ENCODE measurements at places on chromosomes 1 and 21.
A peak's percentile ranks its signal among the peaks of the same experiment; 100 is the strongest.

- peak; percentile 4 for DNase-seq
Observed at GRCh38 chr1:90045853-90046563, 51.1 kb downstream of the ZNF326 start.

GRCh38 chr1:93033785-93034184 lies 45.3 kb upstream of the MTF2 start:
- DNase-seq: no peak

GRCh38 chr1:42109600-42109999 lies 43.6 kb upstream of the GUCA2B start:
- DNase-seq: no peak

DNA sequence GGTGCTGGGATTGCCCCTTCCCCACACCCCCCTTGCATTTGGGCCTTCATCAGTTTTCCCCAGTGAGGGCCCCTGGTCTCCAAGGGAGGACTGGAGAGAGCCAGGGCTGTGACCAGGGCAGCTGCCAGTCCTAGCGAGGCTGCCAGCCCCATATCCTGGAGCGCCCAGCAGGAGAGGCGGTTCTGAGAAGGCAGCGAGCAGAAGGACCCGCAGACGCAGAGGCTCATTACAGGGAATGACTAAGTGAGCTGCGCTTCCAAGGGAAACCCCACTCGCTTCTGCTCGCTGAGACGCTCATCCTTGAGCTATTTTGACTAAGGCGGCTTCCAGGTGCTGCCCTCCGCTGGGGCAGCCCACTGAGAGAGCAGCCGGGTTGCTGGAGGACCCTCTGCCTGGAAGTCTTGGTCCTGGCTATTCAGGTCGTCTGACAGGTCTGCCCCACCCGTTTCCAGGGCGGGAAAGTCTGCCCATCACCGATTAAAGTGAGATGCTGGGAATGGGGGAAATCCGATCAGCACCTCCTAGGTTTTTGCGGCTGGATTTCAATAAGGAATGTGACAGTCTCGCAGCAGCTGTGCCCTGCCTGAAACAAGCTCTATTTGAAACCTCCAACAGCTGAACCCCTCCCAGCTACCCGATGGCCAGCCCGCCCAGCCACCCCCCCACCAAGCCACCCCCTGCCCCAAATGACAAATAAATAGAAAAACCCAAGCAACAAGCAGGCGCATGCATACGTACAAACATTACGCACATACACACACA lies 2.8 kb downstream of the KCNN3 start:
- peak; percentile 89 for DNase-seq

GRCh38 chr21:33232291-33233034 lies 2.7 kb downstream of the IFNAR2 start:
- DNase-seq: no peak

DNA sequence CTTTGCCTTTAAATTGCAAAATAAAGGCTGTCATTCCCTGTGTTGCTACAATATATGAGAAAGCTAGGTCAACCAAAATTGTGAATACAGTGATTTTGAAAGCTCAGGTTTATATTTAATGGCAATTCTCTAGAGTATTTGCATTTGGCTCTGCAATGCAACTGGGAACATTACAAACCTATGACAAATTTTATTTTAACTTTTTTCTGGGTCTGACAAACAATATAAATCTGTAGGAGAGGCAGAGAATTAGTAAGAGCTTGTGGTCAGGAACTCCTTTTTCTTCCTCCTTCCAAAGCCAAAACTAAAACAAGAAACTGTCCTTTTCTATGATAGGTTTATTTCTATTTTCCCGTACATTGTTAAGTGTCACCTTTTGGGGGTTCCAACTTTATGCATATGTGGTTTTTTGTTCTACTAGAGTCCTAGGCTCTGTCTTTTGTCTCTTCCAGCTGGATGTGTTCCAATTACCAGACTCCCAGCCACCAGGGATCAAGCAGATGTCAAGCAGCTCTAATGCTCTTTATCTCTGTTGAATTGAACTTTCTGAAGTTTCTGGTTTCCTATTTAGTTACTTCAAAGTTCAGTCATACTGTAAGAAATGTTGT lies 106.9 kb downstream of the ASH1L start:
- no peak for DNase-seq

DNA sequence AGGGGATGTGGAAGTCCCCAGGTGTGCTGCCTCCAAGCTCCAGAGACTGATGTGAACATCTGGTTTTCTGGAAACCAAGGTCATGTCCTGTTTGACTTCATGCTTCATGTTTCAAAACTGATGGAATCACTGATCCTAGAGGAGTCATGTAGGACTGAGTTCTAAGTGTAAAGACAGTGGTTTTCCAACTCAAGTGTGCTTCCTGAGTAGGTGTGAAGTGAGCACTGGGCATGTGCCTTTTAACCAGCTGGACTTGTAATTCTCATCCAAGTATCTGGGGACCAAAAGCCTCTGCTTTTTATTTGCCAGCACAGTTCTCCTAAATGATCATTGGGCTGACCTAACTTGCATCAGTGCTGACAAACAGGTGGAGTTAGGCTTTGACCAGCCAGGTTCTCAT lies 36.9 kb downstream of the ABCA4 start:
- no peak for DNase-seq

DNA sequence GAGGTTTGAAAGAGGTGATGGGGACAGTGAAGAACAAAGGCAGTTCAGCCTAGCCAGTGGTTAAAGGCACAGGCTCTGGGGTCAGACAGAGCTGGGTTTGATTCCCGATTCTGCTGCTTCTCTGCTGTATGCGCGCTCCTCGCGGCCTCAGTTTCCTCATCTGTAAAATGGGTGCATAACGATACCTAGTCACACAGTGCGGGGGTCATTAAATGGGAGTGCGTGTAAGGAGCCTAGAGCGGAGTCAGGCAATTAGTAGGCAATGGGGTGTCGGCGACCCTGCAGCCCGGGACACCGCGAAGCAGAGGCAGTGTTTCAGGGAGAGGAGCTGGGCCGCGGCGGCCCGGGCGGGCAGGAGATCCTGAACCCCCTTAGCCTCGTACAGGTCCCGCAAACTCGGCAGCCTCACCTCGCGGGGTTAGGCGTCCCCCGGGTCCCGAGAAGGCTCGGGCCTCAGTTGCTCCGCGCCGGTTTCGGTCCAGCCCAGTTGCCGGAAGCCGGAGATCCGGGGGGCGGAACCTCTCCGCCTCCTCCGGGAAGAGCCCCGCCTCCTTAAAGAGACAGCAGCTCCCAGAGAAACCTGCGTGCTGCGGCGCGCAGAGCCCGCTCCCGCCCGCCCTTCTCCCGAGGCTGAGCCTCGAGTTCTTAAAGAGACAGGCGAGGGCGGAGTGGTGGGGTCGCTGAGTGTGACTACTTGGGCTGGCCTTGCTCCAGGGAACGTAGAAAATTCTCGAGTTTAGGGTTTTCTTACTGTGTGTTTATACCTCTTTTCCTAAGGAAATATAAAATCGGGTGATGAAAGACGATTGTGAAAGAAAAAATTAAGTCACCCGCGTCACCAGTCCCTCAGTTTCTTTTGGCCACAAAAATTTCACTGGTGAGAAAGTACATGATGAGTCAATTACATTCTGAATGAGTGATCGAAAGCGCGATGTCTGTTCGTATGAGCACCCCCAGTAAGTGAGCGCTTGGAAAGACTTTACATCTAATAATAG lies at the start of gene YIPF1:
Gene YIPF1 (minus strand): TSS at position 494 of the 995 bp plus-strand sequence. CDS start 860 bp downstream, outside the sequence.
- DNase-seq: peak; percentile 90

GRCh38 chr1:26358411-26359384 lies 4.8 kb upstream of the CRYBG2 start:
- DNase-seq: no peak

- no peak for DNase-seq
Observed at GRCh38 chr1:114669562-114670082, at the start of gene DENND2C. Gene DENND2C (minus strand): TSS chr1:114670049. CDS start chr1:114625984, 44,065 bp downstream.

DNA sequence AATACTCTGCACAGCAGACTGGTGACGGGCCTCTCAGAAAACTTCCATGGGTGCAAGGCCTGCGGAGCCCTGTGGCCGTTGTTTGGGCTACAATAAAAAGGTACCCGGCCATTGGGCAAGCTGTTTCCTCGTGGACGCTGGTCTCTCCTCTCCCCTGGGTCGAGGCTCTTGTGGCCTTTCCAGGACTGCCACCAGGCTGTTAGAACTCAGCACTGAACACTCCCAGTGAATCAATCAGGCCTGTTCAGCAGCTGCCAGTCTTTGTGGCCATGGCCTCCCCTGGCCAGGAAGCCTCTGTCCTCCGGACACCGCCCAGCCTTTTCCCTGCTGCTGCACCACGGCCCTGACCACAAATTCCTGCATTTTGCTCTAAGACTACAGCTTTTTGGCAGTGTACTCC lies 33.0 kb upstream of the ACTRT2 start:
- no peak for DNase-seq

DNA sequence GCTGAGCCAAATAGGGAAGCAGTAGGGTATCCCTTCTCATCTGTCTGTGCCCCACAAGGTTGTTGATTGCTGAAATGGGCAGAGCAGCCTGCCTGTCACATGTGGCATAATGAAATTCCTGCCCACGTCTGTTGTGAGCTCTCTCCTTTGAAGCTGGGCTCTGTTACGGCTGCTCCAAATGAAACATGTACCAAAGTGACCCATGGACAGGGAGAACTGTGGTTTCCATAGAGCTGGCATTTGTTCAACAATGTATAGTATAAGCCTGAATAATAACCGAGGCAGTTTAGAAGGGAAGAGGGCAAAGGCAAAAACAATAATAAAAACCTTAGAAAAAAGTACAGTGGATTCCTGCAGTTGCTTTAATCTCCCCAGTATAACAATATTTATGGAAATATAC lies 149.7 kb downstream of the LYPLAL1 start:
- no peak for DNase-seq

DNA sequence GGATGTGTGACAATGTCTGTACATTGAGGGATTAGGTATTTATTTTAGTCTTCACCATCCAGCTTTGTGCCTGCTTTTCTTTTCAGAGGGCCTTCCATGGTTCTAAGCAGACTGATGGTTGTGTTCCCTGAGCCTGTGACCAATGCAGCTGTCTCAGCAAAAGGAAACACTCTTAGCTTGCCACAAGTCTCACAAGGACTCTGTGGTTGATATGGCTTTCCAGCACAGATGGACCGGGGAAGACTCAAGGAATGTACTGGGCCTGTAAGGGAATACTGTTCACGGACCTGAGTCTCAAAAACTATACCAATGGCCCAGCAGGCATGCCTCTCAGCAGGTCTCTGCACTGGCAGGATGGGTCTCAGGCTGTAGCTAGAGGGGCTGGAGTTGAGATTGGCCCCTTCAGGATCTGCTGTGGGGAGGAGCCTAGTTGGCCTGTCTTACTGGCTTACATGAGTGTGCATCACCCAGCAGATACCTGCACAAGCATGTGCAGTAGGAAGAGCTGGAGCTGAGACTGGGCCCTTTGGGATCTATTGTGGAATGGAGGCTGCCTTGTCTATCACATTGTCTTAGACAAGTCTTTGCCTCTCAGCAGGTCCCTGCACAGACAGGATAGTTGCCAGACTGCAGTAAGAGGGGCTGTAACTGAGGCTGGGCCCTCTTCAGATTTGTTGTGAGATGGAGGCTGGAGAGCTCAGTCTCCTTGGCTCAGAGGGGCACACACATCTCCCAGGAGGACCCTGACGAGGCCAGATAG lies 52.0 kb upstream of the PDC start:
- no peak for DNase-seq

- peak; percentile 0 for DNase-seq
Observed at GRCh38 chr1:88228114-88228513, 456.0 kb upstream of the PKN2 start.

DNA sequence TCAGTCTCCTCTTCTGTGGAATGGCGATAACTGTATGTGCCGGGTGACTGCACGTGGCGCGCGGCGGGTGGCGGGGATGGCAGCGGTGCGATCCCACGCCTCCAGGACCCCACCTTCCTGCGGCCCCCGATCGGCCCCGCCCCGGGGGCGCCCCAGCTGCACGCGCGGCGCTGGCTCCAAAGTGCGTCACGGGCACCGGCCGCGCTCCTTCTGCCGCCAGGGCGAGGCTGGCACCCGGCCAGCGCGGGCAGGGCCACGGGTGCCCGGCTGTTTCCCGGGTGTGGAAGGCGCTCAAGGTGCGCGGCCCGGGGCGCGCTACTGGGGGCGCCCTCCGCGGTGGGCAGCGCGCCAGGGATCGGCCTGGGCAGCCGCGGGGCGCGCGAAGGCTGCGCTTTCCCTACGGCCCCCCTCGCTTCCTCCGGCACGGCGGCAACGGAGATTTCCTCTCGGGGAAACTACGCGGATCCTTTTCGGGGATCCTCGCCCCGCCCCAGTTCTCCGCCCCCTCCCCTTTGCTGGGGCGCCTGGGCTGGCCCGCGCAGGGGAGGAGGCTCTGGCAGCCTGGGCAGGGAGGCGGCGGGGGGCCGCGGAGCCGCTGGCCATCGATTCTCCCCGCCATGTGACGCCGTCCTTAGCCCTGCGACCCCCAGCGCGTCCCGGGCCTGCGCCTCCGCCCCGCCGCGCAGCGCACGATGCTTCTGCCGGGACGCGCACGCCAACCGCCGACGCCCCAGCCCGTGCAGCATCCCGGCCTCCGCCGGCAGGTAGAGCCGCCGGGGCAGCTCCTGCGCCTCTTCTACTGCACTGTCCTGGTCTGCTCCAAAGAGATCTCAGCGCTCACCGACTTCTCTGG lies at the start of gene EVA1C:
Gene EVA1C (plus strand): TSS at position 545 of the 853 bp plus-strand sequence. CDS start 148 bp downstream, at position 693.
- DNase-seq: peak; percentile 50

DNA sequence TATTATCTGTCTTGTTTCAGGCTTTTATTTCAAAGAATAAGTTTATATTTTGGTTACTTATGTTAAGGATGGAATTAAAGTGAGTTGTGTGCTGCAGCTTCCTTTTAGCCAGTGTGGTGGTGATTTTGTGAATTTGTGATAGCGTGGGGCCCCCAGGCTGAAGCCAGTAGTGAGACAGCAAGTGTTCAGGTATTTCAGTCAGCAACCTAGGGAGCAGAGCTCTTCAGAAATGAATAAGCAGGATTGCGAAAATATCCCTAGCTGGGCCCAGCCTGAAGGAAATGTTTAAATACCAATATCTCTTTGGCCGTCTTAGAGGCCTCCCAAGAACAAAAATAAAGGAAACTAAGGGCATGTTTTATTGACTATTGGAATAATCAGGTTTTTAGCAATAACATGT lies 150.8 kb upstream of the C1orf105 start:
- DNase-seq: no peak

DNA sequence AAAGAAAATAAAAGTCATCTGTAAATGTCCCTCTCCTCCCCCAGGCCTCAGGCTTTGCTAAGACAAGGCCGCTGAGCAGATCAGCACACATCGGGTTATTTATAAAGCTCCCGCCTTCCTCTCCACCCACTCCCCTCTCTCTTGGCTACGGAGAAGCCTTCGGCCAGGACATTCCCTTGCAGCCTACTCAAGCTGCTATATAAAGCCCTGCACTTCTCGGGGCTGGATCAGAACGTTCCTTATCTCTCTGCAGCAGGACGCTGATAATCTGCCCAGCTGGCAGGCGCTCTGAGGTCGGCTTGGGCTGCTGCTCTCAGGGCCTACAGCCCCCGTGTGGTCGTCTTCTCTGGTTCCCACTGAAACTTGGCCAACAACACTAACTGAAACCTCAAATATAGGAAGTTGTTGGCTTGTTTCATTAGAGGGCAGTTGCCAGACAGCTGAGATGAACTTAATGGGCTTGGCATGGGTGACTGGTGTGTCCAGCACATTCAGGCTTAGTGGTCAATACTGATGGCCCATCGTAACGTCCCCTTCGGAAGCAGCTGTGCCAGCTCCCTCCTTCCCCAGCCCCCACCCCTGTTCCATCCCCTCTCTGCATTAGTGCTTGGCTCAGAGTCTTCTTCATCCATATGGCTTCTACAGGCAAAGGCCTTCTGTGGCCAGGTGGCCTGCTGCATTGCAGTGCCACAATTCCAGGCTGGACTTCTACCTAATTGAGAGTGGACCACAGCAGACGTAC lies 64.6 kb downstream of the IER5 start:
- peak; percentile 87 for DNase-seq

Measured in MG63 (cell line).